ENCODE measurements at places on chromosomes 7 and 10.

GRCh38 chr10:4316161-4316810, 509.7 kb upstream of the AKR1E2 start:
- DNase-seq, result no peak

GRCh38 chr7:30817371-30817767, 46.2 kb downstream of the MINDY4 start:
- DNase-seq, result no peak

GRCh38 chr10:46297406-46298204, 10.8 kb downstream of the ANTXRL start:
- no peak for DNase-seq

GRCh38 chr10:132906836-132907235, 35.5 kb downstream of the CFAP46 start:
- DNase-seq, result no peak

DNA sequence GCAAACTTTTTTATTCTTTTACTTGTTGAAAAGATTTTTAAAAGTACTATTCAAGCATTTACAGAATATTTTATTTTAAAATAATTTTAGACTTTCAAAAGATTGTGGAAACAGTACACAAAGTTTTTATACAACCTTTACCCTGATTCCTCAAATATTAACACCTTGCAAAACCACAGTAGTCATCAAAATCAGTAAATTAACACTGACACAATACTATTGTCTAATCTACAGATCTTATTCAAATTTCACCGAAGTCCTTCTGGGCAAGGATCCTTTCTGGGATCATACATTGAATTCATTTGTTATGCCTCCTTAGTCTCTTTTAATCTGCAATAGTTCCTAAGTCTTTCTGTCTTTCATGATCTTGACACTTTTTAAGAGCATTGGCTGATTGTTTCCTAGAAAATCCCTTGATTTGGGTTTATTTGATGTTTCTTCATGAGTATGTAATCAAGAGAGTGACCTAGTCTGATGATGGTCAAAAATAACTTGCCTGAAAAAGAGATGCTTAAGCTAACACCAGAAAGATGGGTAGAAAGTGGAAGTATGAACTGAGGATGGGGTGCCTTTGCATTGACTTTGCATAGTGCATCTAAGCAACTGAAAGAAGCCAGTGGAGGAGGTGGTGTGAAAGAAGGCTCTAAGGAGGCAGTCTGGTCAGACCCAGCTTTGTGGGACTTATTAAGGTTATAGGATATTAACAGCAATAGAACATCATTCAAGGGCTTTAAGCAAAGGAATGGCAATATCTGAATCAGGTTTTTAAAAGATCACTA, 9.7 kb downstream of the STAMBPL1 start:
- DNase-seq, result no peak

DNA sequence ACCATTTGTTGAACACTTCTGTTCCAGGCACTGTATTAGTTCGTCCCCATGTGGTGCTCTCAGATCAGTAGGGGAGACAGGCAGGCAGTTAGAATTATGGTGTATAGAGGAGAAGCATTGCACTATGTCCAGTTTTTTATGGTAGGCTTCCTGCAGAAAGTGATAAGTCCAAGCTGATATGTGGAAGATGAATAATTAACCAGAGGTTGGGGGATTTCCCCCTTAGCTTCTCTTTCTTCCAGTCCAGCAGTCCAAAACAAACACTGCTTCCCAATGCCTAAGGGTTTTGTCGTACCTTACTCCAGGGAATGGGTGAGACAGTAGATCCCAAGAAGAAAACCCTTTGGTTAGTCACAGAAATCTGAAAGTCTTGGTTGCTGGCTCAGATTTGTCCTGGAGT, 19.2 kb downstream of the HIF1AN start:
- no peak for DNase-seq

DNA sequence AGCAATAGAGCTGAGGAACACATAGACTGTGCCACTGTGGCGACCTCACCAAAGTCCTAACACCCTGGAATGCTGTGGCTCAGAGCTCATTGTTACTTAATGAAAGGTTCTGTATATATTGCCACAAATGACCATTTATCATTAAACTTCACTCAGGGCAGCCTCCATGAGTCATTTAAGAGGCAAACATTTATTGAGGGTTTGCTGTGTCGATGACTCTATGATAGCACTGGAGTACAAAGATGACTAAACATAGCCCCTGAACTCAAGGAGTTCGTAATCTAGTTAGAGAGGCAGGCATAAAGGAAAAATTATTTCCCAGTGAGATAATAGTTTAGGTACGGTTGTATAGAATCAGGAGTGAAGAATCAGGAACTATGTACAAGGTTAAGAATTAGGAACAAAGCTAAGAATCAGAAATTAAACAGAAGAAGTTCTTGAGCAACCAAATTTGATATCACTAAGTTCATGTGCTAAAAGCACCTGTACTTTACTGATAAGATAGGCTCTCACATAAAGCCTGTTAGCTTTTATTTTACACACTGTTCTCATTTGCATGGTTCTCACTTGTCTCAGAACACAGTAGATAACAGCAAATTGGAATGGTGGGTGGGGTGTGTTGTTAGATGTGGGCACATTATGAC, 7.9 kb downstream of the ENTPD7 start:
- no peak for DNase-seq

- no peak for DNase-seq
These were observed 20.4 kb upstream of the INSYN2A start for GRCh38 chr10:127216786-127217185.

DNA sequence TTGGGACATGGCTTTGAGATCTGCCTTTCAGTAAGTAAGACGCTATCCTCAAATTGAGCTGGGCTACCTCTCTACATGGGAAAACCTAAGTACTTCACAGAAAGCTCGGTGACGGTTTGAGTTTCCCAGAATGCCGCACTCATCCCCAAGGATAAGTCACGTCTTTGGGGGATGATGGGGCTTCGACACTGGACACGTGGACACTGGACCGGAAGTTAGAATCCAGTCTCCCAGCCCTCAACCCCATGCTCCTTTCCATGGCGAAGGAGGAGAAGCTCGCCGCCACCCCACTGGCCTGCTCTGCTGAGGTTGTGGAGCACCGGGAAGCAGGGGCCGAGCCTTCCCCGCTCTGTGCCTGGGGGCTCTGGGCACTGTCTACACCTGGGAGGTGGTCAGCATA, 27.5 kb downstream of the PTPRE start:
- no peak for DNase-seq

DNA sequence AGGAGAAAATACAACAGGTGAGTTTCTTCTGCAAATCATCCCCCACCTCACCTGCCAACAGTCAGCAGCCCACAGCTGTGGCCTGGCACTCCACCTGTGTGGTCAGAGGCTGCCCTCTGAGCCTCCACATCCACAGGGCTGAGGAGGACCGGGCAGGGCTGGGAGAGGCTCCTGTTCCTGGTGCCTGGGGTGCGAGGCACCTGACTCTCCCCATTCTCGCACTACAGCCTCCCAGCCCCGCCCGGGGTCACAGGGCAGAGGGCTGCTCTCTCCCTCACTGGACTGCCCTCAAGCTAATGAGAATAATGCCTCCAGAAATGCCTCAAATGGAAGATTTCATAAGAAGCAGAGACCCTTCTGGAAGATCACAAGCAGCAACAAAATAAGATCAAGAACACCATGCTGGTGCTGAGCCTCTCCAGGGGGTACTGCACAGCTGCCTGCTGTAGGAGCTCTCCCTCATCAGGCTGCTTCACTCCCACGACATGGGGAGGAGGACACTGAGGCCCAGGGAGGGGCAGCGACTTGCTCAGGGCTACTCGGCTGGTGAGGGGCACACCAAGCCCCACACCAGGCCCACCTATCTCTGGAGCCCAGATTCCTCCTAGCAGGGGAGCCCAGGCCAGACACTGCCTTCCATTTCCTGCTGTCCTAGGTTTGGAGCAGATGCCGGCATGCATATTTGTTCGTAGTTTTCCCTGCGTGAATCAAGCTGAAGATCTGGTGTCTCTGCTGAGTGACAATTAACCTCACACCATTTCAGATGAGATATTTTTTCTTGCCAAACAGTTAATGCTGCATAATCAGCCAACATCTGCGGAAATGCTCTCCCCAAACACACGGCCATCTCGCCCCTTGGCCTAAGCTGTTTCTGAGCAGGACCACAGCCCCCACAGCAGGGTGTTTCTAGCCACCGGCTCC, 76.5 kb downstream of the FAM53B start:
- DNase-seq, result no peak

- DNase-seq, result no peak
These were observed 90.1 kb downstream of the UBE2H start for GRCh38 chr7:129862682-129863081.

DNA sequence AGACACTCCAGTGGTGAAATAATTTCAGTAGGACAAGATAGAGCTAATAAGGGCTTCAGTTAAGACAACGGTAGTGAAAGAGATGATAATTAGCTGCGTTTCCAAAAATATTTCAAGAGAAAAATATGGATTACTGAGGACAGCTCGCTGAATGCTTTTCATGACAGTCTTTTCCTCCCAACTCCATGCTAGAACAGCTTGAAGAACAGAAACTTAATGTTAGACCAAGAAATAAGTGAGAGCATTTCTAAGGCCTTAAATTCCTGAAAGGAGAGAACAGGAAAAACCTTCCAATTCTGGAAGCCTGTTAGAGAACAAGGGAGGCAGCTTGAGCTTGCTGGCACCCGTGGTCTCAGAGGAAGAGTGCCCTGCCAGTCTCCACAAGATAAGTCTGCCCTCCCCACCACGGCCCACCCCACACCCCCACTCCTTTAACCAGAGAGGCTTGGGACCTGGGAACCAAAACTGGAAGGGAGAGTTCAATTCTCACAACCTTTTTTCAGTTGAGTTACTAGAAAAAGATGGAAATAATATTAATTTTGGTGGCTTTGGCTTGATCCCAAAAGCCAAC, 1148.0 kb upstream of the CELF2 start:
- DNase-seq, result no peak

DNA sequence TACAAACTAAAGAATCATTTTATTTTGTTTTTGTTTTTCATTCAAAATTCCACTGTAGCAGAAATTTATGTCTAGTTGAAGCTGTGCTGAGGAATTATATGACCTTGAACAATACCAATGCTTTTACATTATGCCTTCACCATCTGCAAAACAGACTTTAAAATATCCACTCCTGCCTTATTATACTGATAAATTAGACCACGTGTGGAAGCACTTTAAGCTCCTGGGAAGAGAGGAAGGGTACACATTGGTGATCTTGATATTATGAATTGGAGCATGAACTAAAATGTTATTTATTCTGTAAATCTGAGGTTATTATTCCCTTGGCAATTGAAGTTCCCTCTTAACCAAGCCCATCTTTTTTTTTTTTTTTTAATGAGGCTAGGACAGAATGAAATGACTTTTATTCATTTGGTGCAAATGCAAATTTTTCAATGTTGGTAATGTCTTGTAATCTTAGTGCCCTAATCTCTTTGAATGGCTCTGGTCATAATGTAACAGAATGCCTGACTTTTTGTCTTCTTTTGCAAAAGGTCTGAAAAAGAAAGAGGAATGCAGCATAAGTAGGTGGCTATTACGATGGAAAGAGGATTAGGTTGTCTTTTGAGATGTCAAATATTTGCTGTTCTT, 139.9 kb upstream of the COBL start:
- no peak for DNase-seq

DNA sequence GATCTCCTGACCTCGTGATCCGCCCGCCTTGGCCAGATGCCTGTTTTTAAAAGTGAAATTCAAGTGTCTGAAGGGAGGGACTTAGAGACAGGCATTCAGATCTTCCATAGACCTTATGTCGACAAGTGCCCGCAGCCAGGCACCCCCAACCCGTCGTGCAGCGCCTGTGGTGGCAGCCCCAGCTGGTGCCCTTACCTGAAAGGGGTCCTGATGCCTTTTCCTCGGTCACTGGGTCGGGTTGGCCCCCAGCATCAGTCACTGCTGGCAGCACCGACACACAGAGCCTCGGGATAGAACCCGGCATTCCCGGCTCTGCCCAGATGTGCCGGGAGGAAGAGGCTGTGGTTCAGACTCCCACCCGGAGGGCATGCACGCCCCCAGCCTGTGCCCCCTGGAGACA, 23.3 kb downstream of the LRRC27 start:
- DNase-seq, result no peak

DNA sequence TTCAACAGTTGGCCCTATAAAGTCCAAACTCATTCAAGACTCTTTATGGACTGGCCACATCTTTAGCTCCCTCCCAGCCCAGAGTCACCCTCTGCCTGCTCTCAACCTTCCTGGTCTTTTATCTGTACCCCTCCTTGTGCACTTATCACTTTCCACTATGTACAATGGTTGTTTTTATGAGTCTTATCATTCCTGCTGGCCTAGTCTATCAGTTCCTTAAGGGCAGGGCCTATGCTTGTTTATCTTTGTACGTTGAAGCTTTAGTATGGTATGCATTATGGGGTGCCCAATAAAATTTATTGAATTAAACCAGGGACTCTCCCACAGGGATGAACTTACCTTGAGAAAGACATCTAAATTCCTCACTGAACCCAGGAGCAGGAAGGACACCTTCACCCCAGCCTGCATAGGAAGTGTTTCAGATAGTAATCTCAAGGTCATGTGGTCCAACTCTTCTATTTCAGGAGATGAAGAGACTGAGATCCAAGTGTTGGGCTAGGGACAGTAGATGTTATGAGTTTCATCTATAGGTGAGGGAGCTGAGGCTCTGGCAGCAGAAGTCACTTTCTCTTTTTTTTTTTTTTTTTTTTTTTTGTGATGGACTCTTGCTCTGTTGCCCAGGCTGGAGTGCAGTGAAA, 13.3 kb upstream of the PDCD4 start:
- no peak for DNase-seq

- DNase-seq, result no peak
These were observed 1245.5 kb downstream of the GATA3 start for GRCh38 chr10:9299966-9300365.

GRCh38 chr7:70316745-70317144, 718.5 kb downstream of the AUTS2 start:
- no peak for DNase-seq

DNA sequence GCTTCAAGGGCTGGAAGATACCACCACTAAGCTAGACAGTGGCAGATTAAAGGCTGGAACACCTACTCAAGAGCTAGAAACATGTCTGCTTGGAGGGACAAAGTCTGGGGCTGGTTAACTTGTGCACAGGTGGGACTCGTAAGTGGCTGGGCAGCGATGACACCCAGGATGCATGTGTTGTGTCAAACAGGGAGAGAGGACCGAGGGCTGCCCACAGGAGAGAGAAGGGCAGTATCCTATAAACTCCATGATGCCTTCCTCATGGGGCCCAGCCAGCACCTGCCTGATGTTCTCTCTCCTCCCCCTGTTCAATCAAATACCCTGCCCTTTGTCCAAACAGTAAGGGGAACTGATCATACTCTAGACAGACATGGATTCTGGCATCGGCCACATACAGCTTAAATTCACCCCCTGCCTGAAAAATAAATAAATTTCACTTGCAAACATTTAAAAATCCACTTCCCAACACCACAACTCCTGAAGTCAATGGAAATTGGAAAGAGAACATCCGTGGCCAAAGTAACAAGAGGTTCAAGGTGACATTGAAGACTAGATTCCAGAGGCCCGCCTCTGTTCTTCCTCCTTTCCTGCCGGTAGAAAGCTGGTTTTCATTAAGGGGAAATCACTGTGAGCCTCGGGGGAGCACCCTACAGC, 50.6 kb downstream of the CHST15 start:
- no peak for DNase-seq

DNA sequence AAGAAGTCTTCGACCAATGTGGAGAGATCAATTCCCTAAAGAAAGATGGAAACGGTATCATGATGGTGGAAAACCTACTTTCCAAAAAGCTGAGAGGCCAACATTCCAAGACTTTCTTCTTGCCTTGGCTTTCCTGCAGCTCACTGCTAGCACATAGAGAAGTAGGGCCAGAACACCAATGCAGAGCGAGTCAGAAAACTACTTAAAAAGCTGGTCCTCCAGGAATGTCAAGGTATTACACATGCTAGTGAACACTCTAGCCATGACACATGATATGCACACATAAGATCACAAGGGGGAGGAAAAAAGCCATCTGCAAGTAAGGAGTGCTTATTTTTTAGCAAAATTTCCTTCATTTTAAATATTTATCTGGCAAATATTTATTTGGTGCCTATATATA, 22.7 kb downstream of the GPAM start:
- DNase-seq, result no peak
